Right lobe of liver (tissue), 6 donors: ENCODE measurements at places on chromosomes 5 and 9.

DNA sequence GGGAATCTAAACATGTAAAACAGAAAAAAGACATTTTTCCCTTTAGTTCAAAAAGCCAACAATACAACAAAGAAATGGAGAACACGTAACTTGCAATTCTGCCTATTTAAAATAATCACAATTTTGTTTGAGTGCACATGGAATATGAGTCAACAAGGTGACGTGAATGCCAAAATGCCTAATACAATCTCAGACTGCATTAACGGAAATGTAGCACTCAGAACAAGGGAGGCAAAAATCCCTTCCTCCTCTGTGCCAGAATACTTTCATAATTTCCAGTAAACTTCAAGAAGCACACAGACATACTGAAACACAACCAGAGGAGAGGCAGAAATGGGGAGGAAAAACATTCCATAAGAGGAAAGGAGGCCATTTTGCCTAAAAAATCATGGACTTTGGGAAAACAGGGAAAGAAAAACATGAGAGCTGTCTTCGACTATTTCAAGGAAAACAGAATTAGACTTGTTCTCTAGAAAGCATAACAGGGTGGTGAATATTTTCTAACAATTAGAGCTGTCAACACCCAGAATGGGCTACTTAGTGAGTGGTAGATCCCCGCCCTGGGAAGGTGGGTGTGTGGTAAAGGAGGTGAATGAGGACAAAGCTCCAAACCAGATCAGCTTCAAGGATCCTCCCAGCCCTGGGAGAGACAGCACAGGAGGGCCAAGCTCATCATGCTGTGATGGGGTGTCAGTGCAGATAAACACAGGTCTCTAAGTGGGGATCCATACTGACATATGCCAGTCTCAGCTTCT lies 48.2 kb downstream of the ABCA1 start:
- DNase-seq, result no peak

- DNase-seq, result no peak
Observed at GRCh38 chr9:95102572-95102971, 214.9 kb downstream of the FANCC start.

- DNase-seq, result no peak
Observed at GRCh38 chr5:39080597-39081204, 6.5 kb upstream of the RICTOR start.

DNA sequence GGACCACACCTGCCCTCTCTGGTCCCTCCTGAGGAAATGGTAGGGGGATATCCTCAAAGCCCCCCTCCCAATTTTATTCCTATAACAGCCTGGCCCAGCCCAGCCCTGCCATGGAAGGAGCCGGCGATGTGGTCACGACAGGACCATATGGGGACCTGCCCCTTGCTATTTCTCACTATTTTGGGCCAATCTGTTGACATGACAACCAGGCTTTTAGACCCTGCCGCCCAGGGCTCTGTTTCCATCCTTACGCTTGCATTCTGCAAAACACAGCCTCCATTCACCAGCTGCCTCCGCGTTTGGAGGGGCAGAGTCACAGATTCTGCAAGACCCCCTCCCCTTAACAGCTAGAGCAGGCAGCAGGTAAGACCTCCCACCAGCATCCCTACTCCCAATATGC lies 112.2 kb downstream of the GABBR2 start:
- no peak for DNase-seq

- DNase-seq, result no peak
Observed at GRCh38 chr5:20554001-20554400, 566.0 kb upstream of the CDH18 start.

DNA sequence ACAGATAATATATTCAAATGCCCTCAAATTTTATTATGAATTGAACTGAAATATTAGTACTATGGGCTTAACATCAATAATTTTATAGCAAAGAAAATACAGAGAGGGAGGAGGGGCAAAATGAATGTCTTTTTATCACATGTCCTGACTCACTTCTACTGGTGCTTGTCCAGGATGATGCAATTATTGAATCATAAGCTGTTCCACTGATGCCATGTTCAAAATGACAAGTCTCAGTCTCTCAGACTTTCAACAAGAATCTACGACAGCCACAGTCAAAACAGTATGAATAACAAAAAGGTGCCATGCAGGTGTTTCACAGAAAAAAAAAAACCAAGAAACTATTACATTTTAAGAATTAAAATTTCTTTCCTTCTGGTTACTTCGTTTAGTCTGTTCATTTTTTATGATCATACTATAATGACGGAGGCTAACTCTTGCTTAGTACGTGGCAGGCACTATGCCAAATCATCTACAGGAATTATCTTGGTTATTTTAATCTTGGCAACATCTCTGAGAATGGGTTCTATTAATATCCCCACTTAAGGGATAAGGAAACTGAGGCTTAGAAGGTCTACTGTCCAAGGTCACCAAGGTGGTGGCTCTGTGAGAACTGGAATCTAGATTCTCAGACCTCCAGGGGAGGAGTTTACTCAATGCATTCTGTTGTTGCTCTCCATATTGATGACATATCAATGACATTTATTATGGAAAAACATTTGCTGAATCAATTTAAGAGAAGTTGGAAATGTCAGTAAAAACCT lies 61.5 kb downstream of the NR3C1 start:
- no peak for DNase-seq

DNA sequence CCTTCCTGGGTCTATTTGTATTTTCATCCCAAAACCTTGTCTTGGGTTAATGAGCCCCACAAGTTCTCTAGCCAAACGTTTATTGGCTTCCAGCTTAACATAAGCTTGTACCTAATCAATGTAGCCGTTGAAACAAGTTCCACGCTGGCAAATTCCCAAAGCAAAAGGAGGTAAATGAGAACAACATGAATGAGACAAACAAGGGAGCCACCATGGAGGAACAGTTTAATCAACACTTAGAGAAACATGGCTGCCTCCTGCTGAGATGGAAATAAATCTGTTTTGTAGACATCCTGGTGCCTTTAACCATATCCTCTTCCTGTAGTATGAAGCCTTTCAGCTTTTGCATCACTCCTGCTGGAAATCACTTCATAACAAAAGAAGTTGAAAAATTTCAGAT lies 166.6 kb upstream of the NFIB start:
- DNase-seq, result no peak

GRCh38 chr5:16702964-16703363 lies 86.2 kb upstream of the RETREG1 start:
- DNase-seq, result no peak

- DNase-seq, result no peak
Observed at GRCh38 chr5:91848453-91848852, 465.3 kb upstream of the ARRDC3 start.
